CD4-positive, alpha-beta T cell treated with Interleukin-17A for 4 hours (primary cell): ENCODE measurements at places on chromosomes 4 and X.

- DNase-seq: no peak
These were observed 226.5 kb downstream of the FBXW7 start for GRCh38 chr4:152309418-152309817.

- no peak for DNase-seq
These were observed 180.4 kb upstream of the RASGEF1B start for GRCh38 chr4:81652069-81652478.

DNA sequence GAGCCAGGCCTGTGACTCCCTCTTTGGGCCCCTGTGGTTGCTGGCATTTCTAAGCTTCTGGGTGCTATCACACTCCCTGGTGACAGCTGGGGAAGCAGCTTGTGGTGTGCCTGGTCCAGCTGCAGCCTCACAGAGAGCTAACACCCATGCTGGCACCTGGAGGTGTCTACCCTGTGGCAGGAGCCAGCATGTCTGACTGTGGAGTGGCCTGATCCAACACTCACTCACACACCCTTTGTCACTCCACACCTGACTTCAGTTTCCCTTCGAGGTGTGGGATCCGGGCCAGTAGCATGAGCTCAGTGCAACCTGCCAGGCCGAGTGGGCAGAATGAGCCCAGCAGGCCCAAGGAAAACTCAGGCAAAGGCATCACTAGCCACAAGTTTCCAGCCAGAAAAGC, 67.5 kb downstream of the TECRL start:
- no peak for DNase-seq

DNA sequence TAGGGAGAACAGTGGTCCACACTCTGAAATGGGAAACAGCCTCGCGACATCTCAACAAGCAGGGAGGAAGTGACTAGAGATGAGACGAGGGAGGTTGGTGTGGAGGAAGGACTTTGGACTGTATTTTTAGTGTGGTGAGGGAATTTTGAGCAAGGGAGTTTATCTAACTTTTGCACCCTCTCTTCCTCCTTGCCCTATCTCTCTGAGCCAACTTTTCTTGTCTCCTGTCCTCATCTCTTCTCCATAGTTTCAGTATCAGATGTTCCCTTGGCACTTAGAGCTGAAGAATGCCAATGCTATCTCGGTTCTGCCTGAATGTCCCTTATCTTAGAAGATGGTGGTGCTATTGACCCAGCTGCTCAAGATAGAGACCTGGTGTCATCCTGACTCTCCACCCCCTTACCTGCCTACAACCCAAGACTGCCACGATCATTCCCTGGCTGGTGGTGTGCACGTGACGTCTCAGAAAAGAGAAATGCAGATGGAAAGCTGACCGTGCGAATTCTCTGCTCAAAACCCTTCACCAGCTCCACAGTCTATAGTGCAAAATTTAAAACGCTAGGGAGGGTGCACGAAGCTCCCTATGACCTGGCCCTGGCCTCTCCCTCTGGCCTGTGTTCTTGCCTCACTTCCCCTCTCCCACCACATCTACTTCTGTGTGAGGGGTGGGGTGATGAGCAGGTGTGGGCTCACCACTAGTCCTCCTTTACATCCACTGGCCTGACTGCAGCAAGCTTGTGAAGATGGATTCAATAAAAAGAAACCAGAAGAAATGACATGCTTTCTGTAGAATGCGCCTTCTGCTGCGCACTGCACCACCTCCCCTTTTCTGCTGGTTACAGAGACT, 20.9 kb downstream of the MPP1 start:
- DNase-seq: no peak

- DNase-seq: no peak
These were observed 847.0 kb downstream of the TRIML1 start for GRCh38 chr4:188986271-188986689.
